Mesothelial cell of epicardium (in vitro differentiated cells): ENCODE measurements at places on chromosomes 7 and 10.

DNA sequence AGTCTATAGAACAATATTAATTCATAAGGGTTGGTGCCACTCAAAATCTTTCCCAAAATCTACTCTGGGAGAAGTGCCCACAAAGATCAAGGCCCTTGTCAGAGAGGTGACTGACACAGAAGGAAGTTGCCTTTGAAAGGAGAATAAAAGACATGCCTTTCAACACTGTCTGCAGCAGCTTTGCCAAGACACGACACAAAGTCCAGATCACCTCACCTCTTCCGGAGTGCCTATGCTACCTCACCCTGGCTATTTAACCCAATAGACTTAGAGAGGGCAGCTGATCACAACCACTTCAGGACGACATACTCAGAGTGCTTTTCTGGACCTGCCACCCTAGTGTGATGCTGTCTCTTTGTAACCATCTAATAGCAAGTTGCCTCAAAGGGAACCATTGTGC, 49.0 kb upstream of the YAE1 start:
- no peaks in the 10 kb centered on the region for H3K36me3 ChIP-seq
- H3K4me3 ChIP-seq = no peak overlapping the region
- peaks cover 6% of the 10 kb centered on the region for H3K27me3 ChIP-seq

DNA sequence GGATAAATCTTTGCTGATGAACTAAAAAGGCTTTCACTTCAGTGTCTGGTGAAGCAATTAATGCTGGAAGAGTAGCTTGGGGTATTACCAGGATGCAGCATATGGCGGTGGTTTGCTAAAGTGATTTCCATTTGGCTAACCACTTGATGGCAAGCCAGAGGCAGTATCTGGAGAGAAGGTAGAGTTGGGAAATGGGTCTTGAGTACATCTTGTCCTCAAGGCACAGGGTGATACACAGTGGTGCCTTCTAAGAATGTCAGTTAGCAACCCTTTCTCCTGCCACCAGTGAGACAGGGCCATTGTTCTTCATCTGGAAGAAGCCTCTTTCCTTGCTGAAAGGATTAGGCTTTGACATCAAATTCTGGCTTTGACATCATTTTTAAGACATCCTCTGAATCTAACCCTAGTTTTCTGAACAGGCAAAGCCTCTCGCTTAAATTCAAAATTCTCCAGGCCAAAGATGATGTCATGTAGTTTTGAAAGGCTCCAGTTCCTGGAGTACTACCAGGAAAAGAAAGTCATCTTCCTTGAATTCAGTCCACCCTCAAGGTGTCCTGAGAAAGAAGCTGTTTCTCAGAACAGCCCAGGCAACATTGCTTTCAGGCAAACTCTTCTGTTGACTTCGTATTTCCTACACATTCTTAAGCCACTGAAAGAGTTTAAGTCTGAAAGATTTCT, 162.4 kb downstream of the ARID5B start:
- H3K36me3 ChIP-seq = peaks cover 43% of the 10 kb centered on the region
- peaks cover 24% of the 10 kb centered on the region for H3K4me1 ChIP-seq
- H3K27me3 ChIP-seq = no peaks in the 10 kb centered on the region

DNA sequence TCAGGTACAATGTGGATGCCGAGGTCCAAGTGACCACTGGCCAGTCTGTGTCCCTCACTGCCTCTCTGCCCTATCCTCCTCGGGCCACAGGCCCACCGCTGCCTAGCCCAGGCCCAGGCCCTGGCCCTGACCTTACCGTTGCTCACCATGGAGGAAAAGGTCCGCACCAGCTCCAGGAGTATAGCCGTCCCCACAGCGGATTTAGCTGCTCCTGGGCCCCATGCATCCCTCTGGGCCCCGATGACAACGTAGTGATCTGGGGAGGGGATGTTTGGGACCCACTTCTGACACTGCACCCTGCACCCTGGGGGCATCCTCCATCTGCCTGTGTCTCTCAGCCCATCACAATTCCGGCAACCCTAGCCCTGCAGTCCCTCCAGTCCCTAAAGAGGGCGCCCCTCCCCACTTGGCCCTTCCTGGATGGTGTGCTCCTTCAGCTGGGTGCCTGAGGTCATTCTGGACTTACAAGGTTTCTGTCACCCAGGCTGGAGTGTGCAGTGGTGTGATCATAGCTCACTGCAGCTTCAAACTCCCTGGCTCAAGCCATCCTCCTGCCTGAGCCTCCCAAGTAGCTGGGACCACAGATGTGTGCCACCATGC, 12.1 kb downstream of the TFR2 start:
- H3K36me3 ChIP-seq = no peaks in the 10 kb centered on the region
- no peak overlapping the region for H3K27ac ChIP-seq
- H3K4me1 ChIP-seq = peaks cover 6% of the 10 kb centered on the region
- H3K4me3 ChIP-seq = no peak overlapping the region
- DNase-seq = no peak
- peaks cover 28% of the 10 kb centered on the region for H3K27me3 ChIP-seq

GRCh38 chr10:121138112-121138860, 287.1 kb downstream of the WDR11 start:
- no peak overlapping the region for H3K4me3 ChIP-seq
- peaks cover 5% of the 10 kb centered on the region for H3K36me3 ChIP-seq
- H3K4me1 ChIP-seq = peaks cover 22% of the 10 kb centered on the region

DNA sequence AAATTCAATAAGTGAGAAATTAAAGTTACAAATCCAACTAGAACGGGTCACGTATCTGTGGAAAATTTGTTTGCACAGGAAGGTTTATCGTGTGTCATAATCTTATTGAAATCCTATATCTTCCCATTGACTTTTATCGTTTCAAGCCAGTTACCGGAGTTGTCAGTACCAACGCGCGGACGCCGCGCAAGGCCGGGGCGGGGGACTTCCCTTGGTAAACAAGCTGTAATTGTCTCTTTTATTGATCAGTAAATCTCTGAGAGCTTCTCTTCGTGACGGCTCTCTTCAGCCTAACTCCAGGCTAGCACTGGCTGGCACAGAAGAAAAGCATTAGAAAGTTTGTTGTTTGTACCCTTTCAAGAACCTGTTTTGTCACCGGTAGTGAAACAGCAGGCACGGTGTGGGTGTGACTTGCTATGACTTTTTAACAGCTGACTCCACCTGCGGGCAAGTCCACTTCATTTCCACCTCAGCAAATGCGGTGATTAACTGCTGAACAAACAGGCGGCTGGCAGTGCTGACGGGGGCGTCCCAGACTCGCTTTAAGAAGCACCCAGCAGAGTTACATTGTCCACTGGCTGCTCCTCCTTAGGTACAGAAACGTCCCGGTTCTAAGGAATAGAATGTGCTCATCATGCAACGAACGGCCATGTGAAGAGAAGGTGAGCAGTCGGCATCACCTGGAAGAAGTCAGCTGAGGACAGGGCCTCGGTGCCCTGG, 215.8 kb downstream of the MAD1L1 start:
- no peak overlapping the region for H3K4me3 ChIP-seq
- no peaks in the 10 kb centered on the region for H3K27me3 ChIP-seq
- H3K36me3 ChIP-seq = peaks cover 2% of the 10 kb centered on the region
- peaks cover 36% of the 10 kb centered on the region for H3K4me1 ChIP-seq
- H3K27ac ChIP-seq = no peak overlapping the region

DNA sequence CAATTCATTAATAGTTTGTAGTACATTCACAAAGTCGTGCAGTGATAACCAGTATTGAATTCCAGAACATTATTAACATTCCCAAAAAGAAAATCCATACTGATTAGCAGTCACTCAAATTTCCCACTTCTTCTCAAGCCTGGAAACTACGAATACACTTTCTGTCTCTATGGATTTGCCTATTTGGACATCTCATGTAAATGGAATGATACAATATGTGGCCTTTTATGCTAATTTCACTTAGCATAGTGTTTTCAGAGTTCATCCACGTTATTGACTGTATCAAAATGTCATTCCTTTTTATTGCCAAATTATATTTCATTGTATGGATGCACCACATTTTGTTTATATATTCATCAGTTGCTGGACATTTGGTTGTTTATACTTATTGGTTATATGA, 78.8 kb downstream of the STK31 start:
- H3K27me3 ChIP-seq = no peaks in the 10 kb centered on the region
- H3K4me3 ChIP-seq = no peak overlapping the region
- H3K36me3 ChIP-seq = peaks cover 8% of the 10 kb centered on the region
- H3K27ac ChIP-seq = no peak overlapping the region
- no peaks in the 10 kb centered on the region for H3K4me1 ChIP-seq

DNA sequence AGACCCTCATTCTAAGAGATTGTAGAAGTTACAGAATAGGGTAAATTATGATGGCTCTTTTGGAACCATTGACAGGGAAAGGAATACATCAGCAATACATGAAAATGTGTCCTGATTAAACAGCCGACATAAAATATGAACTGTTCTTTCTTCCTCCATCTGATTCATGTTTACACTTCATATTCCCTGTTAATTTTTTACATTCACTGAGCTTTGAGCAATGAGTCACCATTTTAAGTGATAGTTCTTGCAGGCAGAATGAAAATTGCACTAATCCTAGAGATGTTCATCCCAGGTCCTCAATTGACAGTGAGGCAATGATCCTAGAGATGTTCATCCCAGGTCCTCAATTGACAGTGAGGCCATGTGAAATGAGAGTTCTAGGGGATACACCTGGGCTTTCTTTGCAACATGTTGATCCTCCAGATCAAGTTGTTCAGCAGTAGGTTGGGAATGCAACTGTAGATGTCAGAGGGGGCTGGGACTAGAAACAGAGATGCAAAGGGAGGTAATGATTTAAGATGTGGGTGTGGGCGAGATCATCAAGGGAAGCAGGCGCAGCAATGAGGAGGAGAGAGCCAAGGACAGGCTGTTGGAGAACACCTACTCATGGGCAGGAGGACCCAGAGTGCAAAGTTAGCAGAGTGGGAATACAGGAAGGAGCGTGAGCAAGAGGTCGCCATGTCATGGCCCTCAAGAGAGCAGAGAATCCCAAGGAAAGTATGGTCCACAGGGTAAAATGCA, 138.7 kb downstream of the ZNF365 start:
- DNase-seq = no peak
- no peaks in the 10 kb centered on the region for H3K36me3 ChIP-seq
- H3K4me3 ChIP-seq = no peak overlapping the region

GRCh38 chr7:20697351-20697750, 81.9 kb downstream of the ABCB5 start:
- peaks cover 4% of the 10 kb centered on the region for H3K27me3 ChIP-seq
- H3K4me3 ChIP-seq = no peak overlapping the region
- peaks cover 24% of the 10 kb centered on the region for H3K4me1 ChIP-seq
- no peak for DNase-seq
- no peaks in the 10 kb centered on the region for H3K36me3 ChIP-seq
- no peak overlapping the region for H3K27ac ChIP-seq

DNA sequence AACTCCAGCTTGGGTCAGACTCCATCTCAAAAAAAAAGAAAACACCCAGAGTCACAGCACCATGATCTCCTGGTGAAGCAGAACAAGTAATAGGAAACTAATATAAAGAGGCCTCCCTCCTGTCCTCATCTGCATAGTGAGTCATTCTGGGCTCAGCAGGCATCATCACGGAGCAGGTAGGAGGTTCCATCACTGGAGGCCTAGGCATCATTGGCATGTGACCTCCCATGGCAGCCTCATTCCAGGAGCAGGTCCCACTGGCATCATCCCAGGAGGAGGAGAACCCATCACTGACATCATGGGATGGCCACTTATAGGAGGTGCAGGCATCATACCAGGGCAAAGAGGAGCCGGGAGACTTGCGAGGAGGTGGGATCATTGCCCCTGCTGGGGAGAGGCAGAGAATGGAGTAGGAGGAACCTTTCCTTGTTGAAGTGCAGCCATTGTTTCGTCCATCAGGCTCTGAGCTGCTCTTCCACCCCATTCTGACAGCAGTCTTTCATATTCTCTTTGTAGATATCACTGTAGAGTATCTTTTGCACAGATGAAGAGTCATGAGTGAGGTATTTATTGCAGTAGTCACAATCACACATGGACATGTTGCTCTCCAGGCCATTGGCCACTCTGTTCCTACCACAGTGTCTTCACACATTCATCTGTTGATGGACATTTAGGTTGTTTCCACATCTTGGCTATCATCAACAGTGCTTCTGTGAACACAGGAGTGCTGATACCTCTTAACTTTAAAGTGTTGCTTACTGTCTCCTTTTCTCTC, 73.8 kb downstream of the OSBPL3 start:
- DNase-seq = no peak
- no peaks in the 10 kb centered on the region for H3K36me3 ChIP-seq
- H3K4me3 ChIP-seq = no peak overlapping the region
- no peaks in the 10 kb centered on the region for H3K27me3 ChIP-seq

DNA sequence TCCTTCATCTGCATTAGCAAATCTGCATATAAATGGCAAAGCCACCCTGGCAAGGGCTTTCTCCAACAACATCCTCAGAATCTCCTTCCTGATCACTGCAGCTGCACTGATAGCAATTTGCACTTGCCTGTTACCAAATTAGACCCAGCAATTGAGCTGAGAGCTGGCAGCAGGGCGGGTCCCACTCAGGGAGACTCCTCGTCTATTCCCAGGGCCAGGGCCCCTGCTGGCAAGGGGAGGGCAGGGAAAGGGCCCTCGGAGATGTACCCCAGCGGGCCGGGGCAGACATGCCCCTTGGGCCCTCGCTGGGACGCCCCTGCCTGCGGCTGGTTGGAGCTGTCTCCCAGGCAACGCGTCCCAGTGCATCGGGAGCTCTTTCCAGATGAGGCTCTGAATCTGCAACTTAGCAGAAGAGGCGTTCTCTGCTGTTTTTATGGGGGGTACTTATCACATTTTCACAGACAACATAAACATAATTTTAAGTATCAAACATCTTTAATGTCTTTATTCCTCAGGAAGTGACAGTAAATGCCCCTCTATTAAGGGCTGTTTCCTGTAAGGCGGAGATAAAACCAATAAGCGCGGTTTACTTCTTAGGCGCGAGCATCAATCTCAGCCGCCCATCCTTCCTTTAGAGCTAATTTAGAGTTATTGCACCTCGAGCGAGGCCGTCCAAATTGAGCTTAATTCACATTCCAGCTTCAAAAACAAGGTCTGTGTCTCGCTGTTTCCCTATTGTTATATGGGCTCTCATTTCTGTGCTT, 249.0 kb upstream of the PPP2R2D start:
- H3K27me3 ChIP-seq = peaks cover 45% of the 10 kb centered on the region
- H3K4me3 ChIP-seq = no peak overlapping the region
- peaks cover 7% of the 10 kb centered on the region for H3K4me1 ChIP-seq
- no peaks in the 10 kb centered on the region for H3K36me3 ChIP-seq
- no peak overlapping the region for H3K27ac ChIP-seq
- no peak for DNase-seq

DNA sequence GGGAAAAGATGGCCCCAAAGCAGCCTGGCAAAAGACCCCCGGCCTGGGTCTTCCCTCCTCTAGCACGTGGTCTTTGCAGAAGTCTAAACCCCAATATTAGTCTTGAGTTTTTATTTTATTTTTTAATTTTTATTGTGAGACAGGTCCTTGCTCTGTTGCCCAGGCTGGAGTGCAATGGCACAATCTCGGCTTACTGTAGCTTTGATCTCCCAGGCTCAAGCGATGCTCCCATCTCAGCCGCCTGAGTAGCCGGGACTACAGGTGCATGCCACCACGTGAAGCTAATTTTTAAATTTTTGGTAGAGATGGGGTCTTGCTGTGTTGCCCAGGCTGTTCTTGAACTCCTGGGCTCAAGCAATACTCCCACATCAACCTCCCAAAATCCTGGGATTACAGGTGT, 40.3 kb upstream of the MXI1 start:
- H3K4me3 ChIP-seq = no peak overlapping the region
- peaks cover 56% of the 10 kb centered on the region for H3K27me3 ChIP-seq
- peaks cover 22% of the 10 kb centered on the region for H3K4me1 ChIP-seq
- H3K27ac ChIP-seq = no peak overlapping the region
- no peaks in the 10 kb centered on the region for H3K36me3 ChIP-seq
- no peak for DNase-seq
